Stomach (tissue), 19 donors: ENCODE measurements at places on chromosomes 12 and 14. TPM values are rescaled to one million over a fixed set of nuclear protein-coding genes. Genes with fewer than 3 reads are reported as not detected.

Gene RASAL1
- total RNA-seq, result 9.3 TPM

- DNase-seq, result no peak
Observed at GRCh38 chr12:26401874-26402273, 206.5 kb downstream of the SSPN start.

GRCh38 chr12:51921017-51921725, 13.9 kb downstream of the ACVRL1 start:
- DNase-seq, result no peak

GRCh38 chr12:4144676-4145075, 128.9 kb upstream of the CCND2 start:
- no peak for DNase-seq

DNA sequence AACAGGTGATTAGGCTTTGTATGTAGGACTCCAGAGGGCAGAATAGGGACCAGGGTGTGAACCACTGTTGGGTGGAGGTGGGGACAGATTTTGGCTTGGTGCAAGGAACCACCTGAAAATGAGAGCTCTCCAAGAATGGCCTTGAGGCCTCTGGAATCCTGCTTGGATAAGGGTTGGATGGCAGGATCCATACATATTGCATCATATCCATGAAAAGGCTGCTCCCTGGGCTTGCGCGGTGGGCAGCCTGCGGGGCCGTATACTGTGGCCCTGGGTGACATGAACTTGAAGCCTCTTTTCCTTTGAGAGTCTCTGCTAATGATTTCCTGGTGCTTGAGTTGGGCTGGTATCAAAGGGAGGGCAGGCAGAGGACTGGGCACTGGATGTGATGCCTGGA, 1.3 kb upstream of the SLC10A1 start:
- DNase-seq, result no peak
